Globus pallidus (tissue), 1 donor: ENCODE measurements at places on chromosomes 6 and 20.

DNA sequence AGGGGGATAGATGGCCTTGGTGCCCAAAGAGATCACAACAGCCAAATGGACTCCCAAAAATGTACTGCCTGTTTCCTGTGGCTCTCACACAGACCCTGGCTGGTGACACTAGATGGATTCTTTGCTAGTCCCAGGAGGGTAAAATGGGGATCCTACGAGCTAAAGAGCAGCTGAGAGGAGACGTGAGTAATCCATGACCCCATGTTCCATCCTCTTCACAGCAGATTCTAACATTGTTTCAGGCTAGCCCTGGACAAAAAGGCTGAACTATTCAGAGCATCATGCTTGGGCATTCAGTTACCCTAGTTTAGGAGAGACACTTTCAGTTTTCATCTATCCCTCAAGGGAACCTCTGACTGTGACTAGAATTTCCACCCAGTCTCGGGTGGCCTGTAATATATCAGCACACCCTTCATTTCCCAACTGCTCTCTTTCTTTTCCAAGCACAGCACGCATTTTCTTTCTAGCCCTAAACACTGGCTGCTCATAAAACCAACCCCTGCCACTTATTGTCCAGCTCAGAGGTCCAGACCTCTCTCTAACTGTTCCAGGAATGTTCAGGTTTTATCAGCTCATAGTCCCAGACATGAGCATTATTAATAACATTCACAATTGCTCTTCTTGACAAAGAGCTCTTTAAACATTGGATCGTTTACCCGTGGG lies 48.5 kb downstream of the SLC22A1 start:
- DNase-seq, result no peak

- DNase-seq, result no peak
These were observed 55.9 kb downstream of the MAP3K5 start for GRCh38 chr6:136736281-136736960.

GRCh38 chr6:144338474-144338873 lies 53.3 kb downstream of the UTRN start:
- no peak for DNase-seq

DNA sequence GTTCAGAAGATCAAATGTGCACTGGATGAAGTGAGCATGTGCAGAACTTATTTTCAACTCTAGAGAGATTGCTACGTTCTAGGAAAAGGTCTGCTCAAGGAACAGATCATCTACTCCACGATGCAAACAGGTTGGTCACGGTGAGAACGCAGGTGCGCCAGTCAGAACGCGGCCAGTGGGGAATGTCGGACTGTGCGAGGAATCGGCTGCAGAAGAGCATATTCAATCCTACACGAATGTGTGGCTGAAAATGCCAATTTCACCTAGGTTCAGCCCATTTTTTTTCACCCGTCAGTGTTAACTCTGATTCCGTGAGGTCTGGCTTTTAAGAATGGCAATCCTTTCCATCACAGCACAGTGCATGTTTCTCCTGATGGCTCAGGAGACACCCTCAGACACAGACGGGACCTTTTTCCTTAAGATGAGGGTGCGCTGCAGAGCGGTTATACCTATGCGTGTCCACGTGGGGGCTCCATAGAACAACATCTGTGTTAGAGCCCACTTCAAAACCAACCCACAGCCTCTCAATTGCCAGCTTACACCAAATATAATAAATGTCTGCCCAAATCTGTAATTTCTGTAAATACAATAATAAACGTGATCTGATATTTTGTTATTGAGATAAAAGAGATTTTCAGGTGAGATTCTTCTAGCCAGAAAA lies 250.4 kb downstream of the FOXA2 start:
- peak; percentile 31 for DNase-seq

- DNase-seq, result no peak
These were observed 48.1 kb upstream of the MDGA1 start for GRCh38 chr6:37745748-37746147.

- DNase-seq, result no peak
These were observed 369.1 kb upstream of the FLRT3 start for GRCh38 chr20:14706555-14706954.

DNA sequence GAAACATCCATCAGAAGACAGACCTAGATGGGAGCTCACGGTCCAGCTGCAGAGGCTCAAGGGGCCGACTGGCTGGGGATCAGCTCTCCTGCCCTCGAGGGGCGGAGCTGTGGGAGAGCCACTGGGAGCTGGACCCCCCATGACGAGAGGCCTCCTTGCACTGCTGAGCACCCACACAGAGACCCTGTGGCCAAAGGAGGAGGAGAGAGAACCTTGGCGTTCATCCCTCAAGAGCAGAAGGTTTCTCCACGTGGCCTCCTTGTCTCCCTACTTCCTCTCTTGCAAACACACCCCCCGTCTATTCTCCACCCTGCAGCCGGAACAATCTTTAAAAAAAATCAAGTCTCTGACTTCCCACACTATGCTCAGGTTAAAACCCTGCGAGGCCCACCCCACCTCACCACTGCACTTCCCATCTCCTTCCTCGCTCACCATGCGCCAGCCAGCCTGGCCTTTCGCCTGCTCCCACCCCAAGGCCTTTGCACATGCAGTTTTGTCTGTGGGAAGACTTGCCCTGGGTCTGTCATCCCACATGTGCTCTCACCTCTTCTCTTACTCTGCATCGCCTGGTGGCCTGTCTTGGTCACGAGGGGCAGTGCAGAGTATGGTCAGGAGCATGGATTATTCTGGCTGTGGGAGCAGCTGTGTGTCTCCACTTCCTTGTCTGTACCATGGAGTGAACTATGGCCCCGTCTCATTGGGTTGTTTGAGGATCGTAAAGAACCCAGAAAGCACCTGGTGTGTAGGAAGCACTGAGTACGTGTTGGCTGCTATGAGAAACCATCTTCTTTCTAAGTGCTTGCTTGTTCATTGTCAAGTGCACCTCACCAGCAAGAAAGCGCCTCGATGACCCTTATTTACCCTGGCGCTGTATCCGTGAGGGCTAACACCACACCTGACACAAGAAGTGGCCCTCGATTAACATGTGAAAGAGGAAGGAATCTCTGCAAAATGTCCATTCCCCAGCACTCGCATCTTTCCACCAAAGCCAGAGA lies 32.9 kb downstream of the PMEPA1 start:
- DNase-seq, result peak; percentile 35

GRCh38 chr20:38420388-38421085 lies 14.6 kb downstream of the SNHG17 start:
- DNase-seq, result peak; percentile 54

GRCh38 chr6:19465760-19466159 lies 371.4 kb upstream of the ID4 start:
- DNase-seq, result no peak

DNA sequence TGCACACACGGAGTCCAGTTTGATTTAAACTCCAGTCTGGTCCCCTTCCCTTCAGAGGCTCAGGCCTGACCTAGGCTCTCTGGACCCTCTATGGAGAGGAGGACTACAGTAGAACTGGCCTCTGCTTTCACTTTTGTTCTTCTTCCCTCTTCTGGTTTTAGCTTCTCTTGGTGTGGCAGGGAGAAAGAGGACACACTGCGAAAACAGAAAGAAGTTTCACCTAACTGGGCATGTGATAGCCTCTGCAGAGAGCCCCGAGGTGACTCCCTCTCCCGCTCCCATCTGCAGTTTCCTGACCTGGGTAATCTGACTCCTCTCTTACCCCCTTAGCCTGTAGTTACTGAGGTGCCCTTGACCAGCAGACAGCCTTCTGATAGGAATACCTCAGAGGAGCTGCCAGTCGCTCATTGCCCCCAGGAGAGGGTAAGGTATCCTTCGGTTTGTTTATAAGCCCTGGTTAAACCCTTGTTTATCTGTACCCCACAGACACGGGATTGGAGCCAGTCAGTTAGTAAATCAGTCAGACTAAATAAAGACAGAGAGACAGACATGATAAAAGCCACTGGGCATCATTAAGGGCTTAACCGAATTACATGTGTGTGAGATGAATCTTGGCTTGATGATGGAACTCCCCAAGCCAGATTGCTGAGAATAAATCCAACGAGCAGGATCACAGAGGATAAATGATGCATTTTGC lies 12.0 kb upstream of the DTNBP1 start:
- DNase-seq, result no peak

GRCh38 chr6:159358562-159358961 lies 189.4 kb downstream of the FNDC1 start:
- no peak for DNase-seq

DNA sequence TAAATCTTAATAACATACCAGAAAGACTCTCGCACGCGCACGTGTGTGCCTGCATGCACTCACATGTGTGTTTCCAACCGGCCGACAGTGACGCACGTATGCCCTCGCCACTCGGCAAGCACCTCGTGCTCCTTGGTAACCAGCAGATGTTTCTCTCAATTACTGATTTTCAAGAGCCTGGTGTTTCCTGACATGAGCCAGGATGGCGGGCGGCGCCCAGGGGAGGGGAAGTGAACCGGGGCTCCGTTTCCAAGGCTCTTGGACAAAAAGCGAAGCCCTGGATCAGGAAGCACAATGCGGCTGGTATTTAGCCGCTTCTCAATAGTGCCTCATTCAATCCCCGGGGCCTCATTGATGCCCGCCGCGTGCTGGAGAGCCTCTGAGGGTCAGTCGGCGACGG lies 37.7 kb downstream of the PMEPA1 start:
- peak; percentile 30 for DNase-seq

GRCh38 chr20:43014206-43014605 lies 175.5 kb downstream of the PTPRT start:
- no peak for DNase-seq

GRCh38 chr6:143160439-143161220 lies 99.9 kb downstream of the AIG1 start:
- no peak for DNase-seq

DNA sequence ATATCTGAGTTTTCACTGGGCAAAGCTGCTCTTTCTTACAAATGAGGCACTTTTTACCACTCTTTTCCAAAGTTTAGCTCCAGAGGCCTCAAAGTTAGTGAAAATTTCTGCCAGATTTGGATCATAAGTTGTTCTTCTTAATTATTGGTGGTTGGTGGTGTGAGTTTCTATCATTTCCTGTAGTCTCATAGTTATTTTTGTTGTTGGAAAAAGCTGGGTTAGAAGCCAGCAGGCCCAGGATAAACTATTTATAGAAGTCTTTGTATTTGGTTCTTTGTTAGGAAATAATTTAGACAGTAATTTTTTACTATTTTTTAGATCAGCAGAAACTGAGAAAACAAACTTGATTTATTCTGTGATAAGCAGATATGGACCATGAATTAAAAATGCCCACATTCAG lies 10.6 kb downstream of the PFDN4 start:
- DNase-seq, result no peak

- no peak for DNase-seq
These were observed 118.4 kb upstream of the RUNX2 start for GRCh38 chr6:45209762-45210161.

- no peak for DNase-seq
These were observed 289.9 kb downstream of the KIF16B start for GRCh38 chr20:16283307-16283706.

DNA sequence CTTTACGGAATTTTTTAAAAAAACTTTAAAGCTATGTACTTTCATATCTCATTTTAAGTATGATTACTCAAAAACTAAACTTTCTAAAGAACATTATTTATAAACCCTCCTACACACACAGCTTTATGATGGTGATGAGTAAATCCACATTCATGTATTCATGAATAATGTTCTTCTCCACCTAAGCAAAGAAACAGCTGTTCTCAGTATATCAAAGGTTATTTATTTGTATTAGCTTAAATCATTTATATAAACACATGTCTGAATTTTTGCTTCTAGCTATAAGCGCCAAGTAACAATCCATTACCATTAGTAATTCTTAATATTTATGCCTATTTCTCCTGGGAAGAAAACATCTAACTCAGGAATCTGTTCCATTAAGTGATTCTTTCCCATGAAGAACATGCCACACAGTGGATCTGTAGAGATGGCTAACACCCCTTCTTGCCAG lies 63.3 kb downstream of the SMLR1 start:
- no peak for DNase-seq

- DNase-seq, result no peak
These were observed 31.5 kb downstream of the PDRG1 start for GRCh38 chr20:31920275-31920855.

- DNase-seq, result no peak
These were observed 18.4 kb upstream of the ZBTB22 start for GRCh38 chr6:33335916-33336315.

GRCh38 chr6:87832025-87832825 lies 130.2 kb upstream of the AKIRIN2 start:
- DNase-seq, result peak; percentile 4

- no peak for DNase-seq
These were observed 223.0 kb downstream of the BCKDHB start for GRCh38 chr6:80329496-80329895.

DNA sequence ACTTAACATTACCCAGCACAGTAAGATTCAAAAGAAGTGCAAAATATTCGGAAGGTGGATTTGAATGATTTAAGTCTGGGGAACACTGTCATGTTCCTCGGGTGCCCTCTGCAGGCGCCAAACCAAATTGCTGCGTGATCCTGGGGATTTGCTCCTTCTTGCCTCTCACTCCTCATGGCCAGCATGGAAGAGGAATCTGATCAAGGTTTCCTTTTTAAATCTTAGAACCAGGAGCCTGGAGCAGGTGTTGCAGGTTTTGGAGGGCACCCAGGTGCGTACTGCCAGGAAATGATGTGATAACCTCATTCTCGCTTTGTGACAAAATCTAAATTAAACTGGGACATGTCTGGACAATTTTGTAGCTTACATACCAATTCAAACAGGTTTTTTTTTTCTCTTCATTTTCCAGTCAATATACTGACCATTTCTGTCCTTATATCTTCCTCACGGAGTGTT lies 8.1 kb upstream of the PFDN4 start:
- peak; percentile 60 for DNase-seq

DNA sequence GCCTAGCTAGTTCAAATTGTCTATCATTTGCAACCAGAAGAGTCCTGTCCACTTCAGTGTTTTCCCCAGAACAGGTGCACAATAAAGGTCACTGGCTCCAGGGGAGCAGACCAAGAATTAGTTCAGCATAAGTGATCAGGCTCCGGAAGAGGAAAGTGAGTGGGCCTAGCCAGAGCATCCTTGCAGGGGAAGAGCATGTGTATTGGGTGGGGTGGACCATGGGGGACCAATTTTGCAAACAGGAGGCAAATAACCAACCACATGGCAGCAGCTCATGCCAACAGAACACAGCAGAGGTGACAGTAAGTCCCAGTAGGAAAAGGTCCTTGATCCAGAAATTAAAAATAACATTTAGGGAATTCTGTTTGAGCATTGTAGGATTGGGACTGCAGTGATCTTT lies 43.2 kb upstream of the CNR1 start:
- no peak for DNase-seq

DNA sequence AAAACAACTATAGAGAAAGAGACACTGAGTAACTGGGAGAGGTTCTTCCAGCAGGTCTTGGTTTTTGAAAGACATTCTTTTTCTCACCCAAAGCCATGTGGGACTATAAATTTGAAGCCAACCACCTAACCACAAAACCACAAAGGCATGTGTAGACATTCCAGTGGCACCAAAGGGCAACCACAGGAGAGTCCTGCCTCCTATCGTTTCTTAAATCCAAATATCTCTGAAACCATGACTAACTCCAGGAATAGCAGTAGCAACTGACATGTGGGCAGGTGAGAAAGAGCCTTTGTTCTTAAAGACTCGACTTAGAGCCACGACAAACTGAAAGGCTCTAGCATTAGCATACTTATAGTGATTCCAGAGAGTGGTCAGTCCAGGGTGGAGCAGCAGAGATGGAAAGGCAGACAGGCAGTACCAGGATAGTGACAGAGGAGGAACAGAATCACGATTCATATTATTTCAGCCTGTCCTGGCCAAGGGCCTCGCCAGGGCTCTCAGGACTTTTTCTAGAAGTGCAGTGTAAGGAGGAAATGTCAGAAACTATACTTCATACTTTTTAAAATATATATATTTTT lies 9.4 kb upstream of the COL9A1 start:
- no peak for DNase-seq
